ENCODE measurements at places on chromosomes 6 and 20.

DNA sequence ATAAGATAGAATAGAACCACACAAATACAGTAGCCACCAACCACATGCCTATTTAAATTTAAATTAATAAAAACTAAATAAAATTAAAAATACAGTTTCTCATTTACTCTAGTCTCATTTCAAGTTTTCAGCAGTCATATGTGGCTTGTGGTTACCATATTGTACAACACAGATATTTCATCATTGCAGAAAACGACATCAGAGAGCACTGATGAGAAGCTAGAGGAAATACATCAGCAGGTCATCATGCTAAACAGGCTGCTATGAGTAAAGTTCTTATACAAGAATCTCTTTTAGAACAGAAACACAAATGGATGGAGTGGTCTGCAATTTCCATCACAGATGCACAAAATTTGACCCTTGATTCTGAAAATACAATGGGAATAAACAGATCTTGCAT, 36.6 kb downstream of the TBC1D32 start:
- peak; percentile 8 for DNase-seq

- DNase-seq, result peak; percentile 52
Observed at GRCh38 chr6:1335367-1336037, 23.6 kb downstream of the FOXQ1 start.

DNA sequence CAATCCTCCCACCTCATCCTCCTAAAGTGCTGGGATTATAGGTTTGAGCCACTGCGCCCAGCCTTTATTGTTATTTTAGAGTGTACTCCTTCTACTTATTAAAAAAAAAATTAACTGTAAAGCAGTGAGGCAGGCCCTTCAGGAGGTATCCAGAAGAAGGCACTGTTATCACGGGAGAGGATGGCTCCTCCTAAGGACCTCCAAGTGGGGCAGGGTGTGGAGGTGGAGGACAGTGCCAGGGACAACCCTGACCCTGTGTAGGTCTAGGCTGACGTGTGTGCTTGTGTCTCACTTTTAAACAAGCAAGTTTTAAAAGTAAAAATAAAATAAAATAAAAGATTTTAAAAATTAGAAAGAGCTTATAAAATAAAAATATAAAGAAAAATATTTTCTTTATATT, 23.7 kb upstream of the TAF4 start:
- no peak for DNase-seq

DNA sequence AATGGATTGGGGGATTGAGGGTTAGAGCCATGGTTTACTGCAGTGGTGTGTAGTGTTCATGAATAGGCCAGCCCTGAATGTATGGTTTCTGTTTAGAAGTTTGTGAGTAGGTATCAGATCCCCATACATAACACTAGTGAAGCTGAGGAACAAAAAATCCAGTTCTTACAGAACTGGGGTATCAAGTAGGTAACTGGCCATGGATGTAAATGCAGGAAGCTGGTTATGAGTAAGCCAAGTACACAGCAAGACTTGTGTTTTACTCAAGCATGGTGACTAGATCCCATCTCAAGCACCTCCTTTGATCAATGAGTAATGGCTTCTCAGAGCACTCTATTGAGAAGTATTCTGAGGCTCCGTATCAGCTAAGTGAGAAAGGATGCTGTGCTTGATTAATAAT, 613.7 kb upstream of the FLRT3 start:
- DNase-seq, result no peak

DNA sequence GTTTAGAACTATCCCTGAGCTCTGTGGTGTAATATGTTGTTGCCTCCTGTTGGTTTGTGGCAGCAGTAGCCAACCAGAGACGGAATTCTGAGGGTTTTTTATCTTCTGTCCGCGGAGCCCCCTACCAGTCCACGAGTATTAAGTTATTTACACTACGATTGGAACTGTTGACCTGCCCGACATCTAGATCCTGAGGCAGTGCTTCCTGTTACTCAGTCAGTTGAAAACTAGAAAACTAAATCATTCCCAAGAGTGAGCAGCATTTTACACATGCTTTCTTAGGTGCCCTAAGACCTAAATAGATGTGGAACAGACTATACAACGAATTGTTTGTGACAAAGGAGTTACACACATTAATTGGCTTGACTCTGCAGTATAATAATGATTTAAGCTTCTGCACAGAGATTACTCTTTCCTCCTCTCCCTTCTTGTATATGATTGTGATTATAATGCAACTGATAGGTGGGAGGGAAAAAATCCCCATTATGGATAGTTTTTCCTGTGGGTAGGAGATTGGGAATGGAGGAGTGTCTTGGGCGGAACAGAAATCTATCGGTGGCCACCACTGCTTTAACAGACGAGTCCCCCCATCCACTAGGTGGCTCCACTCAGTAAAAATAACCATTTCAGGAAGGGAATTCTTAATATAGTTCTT, 1.7 kb downstream of the LOC128125822 start:
- DNase-seq, result peak; percentile 63

GRCh38 chr6:119324718-119325117, 24.8 kb downstream of the MAN1A1 start:
- no peak for DNase-seq
